Omental fat pad (tissue), 4 donors: ENCODE measurements at places on chromosomes 3 and 15. TPM values are rescaled to one million over a fixed set of nuclear protein-coding genes. Genes with fewer than 3 reads are reported as not detected.

PLA2G4E gene
- total RNA-seq = 0.12 TPM

CCNL1 gene
- total RNA-seq = 378 TPM

SEC62 gene
- 56.0 TPM for total RNA-seq

DNA sequence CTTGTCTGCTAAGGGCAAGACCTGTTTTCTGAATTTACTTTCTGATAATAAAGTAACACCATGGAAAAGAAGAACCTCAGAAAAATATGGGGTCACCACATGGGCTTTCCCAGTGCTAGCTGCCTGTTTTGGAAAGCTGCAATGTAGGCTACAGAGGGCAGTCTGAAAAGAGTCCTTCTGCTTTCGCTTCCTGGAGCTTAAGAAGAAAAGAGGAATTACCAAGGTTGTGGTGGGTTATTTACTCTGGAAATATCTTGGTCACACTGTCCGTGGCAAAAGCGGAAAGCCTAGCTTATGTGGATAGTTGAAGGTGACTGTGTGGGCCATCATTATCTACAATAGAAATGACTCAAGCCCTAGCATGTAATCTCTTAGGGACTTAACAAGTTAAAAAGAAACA, 31.7 kb upstream of the IP6K2 start:
- no peak for DNase-seq

GRCh38 chr3:150778793-150779401, 15.9 kb upstream of the SIAH2 start:
- DNase-seq = no peak
